Upper lobe of right lung (tissue), 1 donor: ENCODE measurements at places on chromosomes 11 and 22.

- H3K4me3 ChIP-seq = peak overlapping the region; percentile 94
- H3K27me3 ChIP-seq = no peaks in the 10 kb centered on the region
- H3K36me3 ChIP-seq = peaks cover 19% of the 10 kb centered on the region
Measured at GRCh38 chr11:66479394-66480116, 679 bp upstream of the DPP3 start.

DNA sequence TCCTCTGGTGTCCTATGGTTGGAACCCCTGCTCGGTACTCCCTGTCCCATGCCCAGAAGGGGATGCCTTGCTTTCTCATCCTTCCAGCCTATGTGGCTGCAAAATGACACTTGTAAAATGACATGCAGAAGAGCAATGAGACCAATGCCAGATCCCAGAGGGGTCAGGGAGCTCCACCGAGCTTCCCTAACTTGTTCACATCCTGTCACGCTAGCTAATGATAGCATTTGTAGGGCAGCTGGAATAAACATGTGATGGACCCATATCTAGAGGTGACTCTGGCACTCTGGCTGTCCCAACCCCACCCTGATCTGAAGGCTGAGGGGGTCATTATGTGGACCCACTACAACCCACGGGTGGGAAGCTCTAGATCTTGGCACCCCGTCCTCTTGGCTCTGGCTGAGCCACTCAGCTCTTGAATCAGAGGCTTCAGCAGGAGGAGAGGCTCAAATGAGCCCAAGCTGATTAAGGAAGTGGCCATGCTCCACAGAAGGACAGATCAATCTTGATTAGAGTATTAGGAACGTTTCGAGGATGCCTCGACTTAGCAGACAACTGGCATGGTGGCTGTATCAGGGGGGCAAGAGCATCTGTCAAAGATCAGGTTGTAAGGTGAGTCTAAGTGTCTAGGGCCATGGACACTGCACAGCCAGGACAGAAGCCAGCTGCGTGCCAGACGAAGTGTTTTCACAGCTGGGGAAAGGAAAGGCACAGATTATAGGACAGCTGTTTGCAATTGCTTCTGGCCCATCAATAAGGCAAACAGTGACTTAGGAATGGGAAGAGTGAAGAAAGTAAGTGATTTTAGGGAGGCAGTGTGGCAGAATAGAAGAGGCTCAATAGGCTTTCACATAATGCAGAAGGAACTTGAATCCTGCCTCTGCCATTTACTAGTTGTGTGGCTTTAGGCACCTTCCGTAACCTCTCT, 182.8 kb downstream of the KIRREL3 start:
- no peaks in the 10 kb centered on the region for H3K36me3 ChIP-seq
- no peak for DNase-seq
- no peak overlapping the region for H3K27ac ChIP-seq

DNA sequence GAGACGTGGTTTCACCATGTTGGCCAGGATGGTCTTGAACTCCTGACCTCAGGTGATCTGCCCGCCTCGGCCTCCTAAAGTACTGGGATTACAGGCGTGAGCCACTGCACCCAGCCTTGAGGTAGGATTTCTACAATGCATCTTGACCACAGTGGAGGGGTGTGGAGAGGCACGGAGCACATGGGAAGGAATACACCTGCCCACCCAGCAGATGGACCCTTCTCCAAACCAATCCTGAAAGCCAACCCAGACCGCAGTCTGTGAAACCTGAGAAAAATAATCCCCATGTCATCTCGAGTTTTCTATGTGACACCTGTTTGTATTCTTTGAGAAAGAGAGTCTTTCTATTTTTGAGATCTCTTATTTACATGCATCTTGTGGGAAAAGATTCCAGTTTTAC, 32.5 kb downstream of the LGR4 start:
- no peak overlapping the region for H3K4me3 ChIP-seq
- no peak overlapping the region for H3K27ac ChIP-seq
- no peaks in the 10 kb centered on the region for H3K36me3 ChIP-seq
- H3K4me1 ChIP-seq = no peaks in the 10 kb centered on the region

- no peak overlapping the region for H3K27ac ChIP-seq
- DNase-seq = no peak
- H3K36me3 ChIP-seq = no peaks in the 10 kb centered on the region
- H3K4me3 ChIP-seq = no peak overlapping the region
- no peaks in the 10 kb centered on the region for H3K27me3 ChIP-seq
Measured at GRCh38 chr22:36204632-36205015, 3.0 kb upstream of the APOL4 start.

GRCh38 chr22:23233752-23234408, 53.6 kb downstream of the BCR start:
- no peaks in the 10 kb centered on the region for H3K36me3 ChIP-seq
- no peaks in the 10 kb centered on the region for H3K27me3 ChIP-seq
- DNase-seq = no peak
- H3K27ac ChIP-seq = no peak overlapping the region
- H3K4me3 ChIP-seq = no peak overlapping the region

GRCh38 chr22:28243539-28243938, 324.5 kb upstream of the PITPNB start:
- H3K27me3 ChIP-seq = no peaks in the 10 kb centered on the region
- no peak overlapping the region for H3K27ac ChIP-seq
- peaks cover 5% of the 10 kb centered on the region for H3K4me1 ChIP-seq
- DNase-seq = no peak

DNA sequence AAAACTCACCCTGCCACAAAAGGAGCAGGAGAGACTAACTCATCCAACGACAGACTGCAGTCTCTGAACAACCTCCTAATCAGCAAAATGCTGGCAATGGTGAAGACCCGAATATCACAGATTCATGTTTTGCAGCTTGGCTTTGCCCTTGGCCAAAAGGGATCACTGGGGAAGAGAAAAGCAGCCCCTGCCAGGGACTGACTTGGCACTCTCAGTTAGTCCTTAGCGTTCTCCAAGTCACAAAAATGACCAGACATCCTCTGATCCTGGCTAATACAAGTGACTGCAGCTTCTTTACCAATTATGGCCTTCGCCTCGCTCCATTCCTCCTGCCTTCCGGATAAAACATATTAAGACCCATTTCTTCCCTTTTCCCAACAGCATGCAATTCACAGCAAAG, 22.4 kb upstream of the CHST1 start:
- no peak for DNase-seq
- no peaks in the 10 kb centered on the region for H3K4me1 ChIP-seq
- no peak overlapping the region for H3K4me3 ChIP-seq
- H3K27me3 ChIP-seq = no peaks in the 10 kb centered on the region

DNA sequence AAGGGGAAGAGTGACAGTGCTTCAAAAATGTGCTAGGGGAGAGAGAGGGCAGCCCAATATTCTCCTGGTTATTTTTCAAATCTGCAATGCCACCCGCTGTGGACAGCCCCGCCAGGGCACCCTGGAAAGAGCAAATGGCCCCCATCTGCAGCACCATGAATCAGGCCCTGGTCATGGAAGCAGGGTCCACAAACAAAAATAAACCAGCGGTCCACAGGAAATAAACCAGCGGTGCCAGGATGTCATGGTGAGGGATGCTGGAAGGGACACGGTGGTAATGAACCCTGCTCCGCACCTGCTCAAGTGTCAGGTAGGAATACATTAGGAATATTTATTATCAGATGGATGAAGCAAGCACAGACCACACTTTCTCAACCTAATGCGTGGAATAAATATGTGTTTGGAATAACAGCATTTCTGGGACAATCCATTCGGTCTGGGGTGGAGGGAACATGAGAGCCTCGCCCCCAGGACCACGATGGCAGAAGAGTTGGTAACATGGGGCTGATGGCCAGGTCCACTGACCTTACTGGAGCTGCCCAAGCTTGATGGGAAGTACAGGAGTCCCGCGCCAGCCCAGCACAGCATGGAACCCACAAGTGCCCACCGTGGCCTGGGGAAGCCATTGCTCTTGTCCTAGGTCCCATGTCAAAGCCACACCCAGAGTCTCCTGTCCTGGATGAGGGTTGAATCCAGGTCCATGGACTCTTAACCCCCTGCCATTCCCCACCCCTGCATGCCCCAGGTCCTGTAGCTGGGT, 181.7 kb downstream of the BRD1 start:
- no peak for DNase-seq
- no peak overlapping the region for H3K4me3 ChIP-seq
- H3K27ac ChIP-seq = no peak overlapping the region
- H3K27me3 ChIP-seq = peaks cover 5% of the 10 kb centered on the region

- no peak overlapping the region for H3K27ac ChIP-seq
- peaks cover 9% of the 10 kb centered on the region for H3K4me1 ChIP-seq
- H3K4me3 ChIP-seq = no peak overlapping the region
- no peak for DNase-seq
Measured at GRCh38 chr11:35030716-35031213, 108.2 kb upstream of the CD44 start.

GRCh38 chr11:80987171-80987570, 1546.3 kb upstream of the TENM4 start:
- H3K36me3 ChIP-seq = no peaks in the 10 kb centered on the region
- DNase-seq = no peak
- no peaks in the 10 kb centered on the region for H3K27me3 ChIP-seq
- H3K4me1 ChIP-seq = no peaks in the 10 kb centered on the region

GRCh38 chr11:6611963-6612212, 128 bp downstream of the TAF10 start:
- DNase-seq = no peak
- H3K4me3 ChIP-seq = peak overlapping the region; percentile 75
- peaks cover 64% of the 10 kb centered on the region for H3K36me3 ChIP-seq
- H3K27me3 ChIP-seq = no peaks in the 10 kb centered on the region

DNA sequence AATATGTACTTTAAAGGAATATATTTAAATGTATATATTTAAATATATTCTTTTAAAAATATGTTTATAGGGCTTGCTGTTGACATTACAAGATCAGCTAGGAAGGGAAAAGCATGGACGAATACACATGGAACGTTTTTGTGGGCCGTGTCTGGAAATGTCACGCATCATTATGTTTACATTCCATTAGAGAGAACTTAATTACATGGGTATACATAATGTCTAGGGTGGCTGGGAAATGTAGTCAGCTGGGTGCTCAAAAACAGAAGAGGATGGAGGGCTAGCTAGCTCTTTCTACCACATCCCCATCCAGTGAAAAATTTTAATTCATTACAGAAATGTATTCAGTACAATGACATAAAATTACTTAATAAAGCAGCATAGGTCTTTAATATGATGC, 371.2 kb downstream of the DYNC2H1 start:
- no peak for DNase-seq
- H3K27me3 ChIP-seq = no peaks in the 10 kb centered on the region
- no peak overlapping the region for H3K4me3 ChIP-seq
- no peaks in the 10 kb centered on the region for H3K36me3 ChIP-seq
- no peaks in the 10 kb centered on the region for H3K4me1 ChIP-seq

DNA sequence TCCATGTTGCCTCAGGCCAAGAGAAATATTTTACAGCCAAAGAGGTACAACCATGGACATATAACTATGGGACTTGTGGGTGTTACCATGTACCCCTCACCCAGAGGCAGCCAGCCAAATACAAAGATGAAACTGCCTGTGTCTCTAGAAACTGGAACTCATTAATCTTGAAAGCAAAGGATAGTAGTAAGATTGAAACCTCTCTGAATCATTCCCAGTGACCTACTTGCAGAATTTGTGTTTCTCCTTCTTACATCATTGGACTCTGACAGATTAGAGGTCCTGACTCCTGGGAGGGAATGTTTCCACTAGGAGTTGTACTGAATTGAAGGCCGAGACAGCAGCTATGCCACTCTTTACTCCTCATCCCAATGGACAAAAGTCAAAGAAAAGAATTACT, 257.4 kb upstream of the UBASH3B start:
- no peak overlapping the region for H3K27ac ChIP-seq
- H3K27me3 ChIP-seq = no peaks in the 10 kb centered on the region
- DNase-seq = no peak
- H3K36me3 ChIP-seq = no peaks in the 10 kb centered on the region
- H3K4me3 ChIP-seq = no peak overlapping the region

DNA sequence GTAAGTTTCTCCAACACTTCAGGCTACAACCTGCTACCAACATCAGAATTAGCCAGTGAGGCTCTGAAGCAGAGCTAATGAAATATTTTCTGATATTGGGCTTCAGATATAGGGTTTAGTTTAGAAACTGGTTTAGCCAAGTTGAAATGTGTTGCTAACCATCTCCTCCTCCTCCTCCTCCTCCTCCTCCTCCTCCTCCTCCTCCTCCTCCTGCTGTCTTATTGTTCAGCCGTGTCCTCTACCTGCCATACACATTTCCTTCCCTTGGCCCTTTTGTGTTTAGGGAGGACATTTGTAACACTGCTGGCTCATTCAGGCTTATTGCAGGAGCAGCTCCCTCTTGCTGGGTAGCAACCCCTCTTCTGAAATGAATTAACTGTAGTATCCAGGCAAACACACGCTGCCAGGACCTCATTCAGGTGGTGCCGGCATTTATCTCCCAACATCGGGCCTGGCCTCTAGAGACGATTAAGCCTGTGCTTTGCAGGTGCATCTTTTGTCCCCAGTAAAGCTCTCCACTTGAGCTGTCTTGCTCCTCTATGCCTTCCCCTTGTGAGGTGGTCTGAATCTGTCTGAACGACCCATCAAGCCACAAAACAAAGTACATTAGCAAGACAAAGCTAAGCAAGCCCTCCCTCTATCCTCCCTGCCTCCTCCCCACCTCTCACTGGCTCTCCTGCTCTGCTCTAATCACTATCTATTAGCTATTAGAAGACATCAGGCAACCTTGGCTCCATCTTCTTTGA, 82.9 kb downstream of the KCNJ1 start:
- H3K27ac ChIP-seq = no peak overlapping the region
- H3K4me3 ChIP-seq = no peak overlapping the region
- no peaks in the 10 kb centered on the region for H3K27me3 ChIP-seq
- no peak for DNase-seq

DNA sequence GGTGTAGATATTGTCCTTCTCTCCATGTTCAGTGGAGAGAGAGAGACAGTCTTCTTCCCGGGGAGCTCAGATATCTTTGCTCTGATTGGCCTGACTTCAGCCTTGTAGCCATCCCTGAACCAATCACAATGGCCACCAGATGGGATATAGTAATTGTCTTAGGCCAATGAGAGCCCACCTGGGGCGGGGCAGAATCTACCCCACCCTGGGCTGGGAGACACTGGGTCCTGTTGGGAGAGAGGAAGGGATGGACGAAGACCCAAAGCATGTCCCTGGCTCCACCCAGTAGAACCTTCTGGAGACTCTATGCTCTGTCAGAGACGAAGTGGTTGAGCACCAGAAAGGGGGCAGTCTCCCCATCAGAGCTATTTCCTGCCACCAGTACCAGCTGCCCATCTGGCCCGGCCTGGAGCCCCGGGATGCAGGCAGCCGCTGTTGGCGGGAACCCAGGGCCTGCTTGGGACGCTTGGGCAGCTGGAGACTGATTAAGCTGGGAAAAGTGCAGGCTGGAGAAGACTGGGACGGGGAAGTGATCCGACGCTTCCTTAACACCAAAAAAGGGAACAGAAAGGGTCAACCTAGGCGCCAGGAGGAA, 31.6 kb upstream of the CBX7 start:
- H3K36me3 ChIP-seq = no peaks in the 10 kb centered on the region
- DNase-seq = peak; percentile 62
- H3K4me1 ChIP-seq = peaks cover 11% of the 10 kb centered on the region

- H3K4me1 ChIP-seq = no peaks in the 10 kb centered on the region
- no peaks in the 10 kb centered on the region for H3K27me3 ChIP-seq
- H3K4me3 ChIP-seq = no peak overlapping the region
- H3K36me3 ChIP-seq = no peaks in the 10 kb centered on the region
- no peak for DNase-seq
- H3K27ac ChIP-seq = no peak overlapping the region
Measured at GRCh38 chr11:94043241-94043640, 22.1 kb downstream of the HEPHL1 start.
